ENCODE measurements at places on chromosomes 2 and 18. TPM values are rescaled to one million over a fixed set of nuclear protein-coding genes. Genes with fewer than 3 reads are reported as not detected.

DNA sequence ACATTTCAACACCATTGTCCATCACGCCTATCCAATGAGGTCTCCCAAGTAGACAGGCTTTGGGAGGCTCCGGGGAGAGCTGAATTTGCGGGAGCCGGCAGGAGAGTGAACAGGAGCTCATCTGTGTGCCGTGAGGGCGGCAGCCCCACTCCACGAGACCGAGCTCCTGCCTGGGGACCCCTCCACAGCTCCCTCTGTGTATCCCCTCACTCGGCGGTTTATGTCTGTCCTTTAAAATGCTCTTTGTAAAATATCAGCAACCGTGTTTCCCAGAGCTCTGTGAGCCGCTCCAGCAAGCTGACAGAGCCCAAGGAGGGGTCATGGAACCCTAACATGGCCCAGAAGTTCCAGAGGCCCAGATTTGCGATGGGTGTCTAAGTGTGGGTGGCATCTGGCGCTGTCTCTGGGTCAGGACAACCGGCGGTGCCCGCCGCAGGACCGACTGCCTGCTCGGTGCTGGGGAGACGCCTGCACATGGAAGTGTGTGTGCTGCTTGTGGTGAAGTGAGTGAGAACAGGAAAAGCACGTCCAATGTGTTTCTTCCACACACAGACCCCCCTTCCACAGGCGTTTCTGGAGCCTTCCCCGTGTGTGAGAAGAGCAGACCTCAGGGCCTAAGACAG is 34.8 kb downstream of the SLC66A2 start:
- peak; percentile 32 for DNase-seq

The WBP1 gene
- total RNA-seq: 39.6 TPM

DNA sequence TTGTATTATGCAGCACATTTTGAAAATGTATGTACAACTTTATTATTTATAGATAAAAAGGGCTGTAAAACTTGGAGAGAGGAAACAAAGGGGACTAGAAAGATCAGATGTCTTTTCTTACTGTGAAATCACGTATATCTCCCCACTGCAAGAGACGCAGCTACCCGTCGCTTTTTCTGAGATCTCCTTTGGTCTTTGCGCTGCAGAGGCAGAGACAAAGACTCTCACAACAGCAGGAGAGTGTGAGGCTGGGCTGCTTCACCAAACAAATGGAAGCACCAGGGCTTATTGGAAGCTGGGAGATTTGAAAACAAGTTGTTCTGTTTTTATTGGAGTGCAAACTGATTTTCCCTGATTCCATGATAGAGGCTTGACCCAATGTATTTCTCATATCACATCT is 129.0 kb upstream of the PARD3B start:
- no peak for DNase-seq

- DNase-seq: peak; percentile 91
These were observed 113.8 kb downstream of the SH3RF3 start for GRCh38 chr2:109242654-109243331.

GRCh38 chr2:143463719-143464118 is 334.5 kb downstream of the ARHGAP15 start:
- no peak for DNase-seq

DNA sequence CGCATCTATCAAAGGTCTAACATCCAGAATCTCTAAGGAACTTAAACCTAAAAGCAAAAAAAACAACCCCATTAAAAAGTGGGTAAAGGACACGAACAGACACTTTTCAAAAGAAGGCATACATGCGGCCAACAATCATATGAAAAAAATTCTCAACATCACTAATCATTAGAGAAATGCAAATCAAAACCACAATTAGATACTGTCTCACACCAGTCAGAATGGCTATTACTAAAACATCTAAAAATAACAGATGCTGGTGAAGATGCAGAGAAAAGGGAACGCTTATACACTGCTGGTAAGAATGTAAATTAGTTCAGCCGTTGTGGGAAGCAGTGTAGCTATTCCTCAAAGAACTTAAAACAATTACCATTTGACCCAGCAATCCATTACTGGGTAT is 38.0 kb downstream of the PPP3R1 start:
- DNase-seq: no peak

- no peak for DNase-seq
These were observed 60.8 kb downstream of the KIAA2012 start for GRCh38 chr2:202133909-202134265.

DNA sequence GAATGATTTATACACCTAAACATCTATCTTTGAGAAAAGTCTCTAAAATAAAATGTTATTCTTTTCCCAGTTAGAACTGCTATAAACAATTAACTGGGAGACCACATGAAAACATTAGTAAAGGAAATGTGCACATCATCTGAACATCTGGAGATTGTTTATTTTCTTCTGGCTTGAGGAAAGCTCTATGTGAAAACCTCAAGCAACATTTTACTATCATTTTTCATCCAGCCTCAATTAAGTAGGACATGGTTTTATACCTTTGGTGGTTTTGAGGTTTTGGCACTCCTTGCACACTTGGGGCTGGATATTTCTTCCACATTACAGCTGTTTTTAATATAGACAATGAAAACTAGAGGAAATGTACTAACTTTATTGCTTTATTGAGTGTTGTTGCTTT is 609.5 kb upstream of the SLC8A1 start:
- no peak for DNase-seq
